ENCODE measurements at places on chromosomes 2 and 18.
A peak's percentile ranks its signal among the peaks of the same experiment; 100 is the strongest.

GRCh38 chr2:207408086-207408794, 121.5 kb upstream of the CREB1 start:
- no peak for DNase-seq

GRCh38 chr2:11698009-11698922, 28.3 kb upstream of the NTSR2 start:
- DNase-seq: peak; percentile 80

DNA sequence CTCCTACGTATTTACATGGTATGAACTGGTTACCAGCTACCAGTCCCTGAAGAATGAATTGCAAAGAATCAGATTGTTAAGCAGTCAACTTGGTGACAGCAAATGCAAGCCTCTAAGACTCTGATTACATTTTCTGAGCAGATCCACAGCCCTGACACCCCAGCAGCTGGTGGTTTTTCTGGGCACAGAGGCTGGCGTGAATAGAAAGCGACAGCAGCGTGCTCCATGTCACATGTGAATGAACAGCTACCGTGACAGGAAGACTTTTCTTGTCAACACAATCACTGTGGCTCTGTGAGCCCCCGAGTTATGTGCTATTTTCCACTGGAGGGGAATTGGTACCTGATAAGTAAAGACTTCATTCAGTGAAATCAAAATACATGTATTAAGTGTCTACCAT, 93.2 kb upstream of the CBLN2 start:
- DNase-seq: no peak

GRCh38 chr18:13610555-13611141, 115.7 kb downstream of the FAM210A start:
- DNase-seq: no peak

DNA sequence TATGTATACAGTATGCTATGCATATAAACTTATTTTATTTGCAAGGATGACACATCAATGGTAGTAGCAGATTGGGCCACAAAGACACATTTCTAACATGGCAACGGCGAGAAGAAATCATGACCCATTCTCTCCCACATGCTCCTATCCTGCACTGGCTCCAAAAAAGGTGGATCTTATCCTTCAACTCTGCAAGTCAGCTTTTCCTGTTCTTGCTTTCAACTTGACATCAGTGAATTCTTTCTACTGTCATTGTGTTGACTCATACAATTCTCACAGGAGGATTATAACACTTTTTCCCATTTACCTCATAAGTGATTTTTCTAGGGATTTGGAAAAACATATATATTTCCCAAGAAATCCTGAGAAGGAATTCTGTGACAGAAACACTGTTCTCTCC, 53.1 kb downstream of the ACVR1 start:
- no peak for DNase-seq

GRCh38 chr18:35653392-35654135, 72.0 kb downstream of the GALNT1 start:
- no peak for DNase-seq

DNA sequence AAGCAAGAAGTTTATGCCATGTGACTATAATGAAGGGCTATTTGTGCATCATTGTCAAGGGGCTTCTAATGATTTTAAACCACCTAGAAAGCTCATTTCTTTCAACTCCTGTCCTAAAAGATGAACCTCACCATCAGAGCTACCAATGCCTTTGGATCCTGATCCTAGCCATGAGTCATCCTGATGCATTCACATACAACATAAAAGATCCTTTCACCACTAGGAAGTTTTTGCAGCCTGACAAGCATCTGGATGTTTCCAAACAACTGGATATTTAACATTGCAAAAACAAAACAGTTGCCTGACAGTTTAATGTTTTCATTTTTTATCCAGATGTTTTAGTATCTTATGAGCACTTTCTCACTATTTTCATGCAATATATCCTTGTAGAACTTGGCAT, 425.3 kb downstream of the MBD2 start:
- no peak for DNase-seq

- DNase-seq: no peak
These were observed 80.3 kb upstream of the MAP4K4 start for GRCh38 chr2:101617188-101617587.

DNA sequence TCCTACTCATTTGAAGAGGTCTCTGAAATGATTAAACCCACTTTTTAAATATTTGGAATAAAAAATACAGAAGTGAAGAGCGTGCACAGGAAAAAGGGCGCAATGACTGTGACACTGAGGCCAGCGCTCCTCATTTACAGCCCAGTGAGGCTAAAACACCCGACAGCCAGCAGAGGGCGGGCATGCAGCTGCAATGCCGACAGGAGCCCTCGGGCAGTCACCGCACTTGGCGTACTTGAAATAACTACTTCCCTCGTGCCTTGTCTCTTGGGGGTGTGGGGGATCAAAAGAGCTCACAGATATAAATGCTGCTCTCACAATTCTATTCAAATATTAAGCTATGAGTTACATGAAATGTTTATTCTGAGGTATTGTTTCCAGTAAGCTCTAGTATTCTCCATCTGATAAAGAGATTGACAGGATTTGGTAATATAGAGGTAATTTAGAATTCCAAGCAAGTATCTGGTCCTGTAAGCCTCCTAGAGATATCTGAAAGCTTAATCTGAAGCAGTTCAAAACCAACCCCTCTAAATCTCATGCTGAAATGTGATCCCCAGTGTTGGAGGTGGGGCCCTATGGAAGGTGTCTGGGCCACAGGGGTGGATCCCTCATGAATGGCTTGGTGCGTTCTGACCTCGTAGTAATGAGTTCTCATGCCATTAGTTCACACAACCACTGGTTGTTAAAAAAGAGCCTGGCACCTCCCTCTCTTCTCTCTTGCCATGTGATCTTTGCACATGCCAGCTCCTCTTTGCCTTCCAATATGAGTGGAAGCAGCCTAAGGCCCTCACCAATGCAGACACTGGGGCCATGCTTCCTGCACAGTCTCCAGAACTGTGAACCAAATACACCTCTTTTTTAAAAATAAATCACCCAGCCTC, 93.6 kb downstream of the ZAP70 start:
- DNase-seq: peak; percentile 89

DNA sequence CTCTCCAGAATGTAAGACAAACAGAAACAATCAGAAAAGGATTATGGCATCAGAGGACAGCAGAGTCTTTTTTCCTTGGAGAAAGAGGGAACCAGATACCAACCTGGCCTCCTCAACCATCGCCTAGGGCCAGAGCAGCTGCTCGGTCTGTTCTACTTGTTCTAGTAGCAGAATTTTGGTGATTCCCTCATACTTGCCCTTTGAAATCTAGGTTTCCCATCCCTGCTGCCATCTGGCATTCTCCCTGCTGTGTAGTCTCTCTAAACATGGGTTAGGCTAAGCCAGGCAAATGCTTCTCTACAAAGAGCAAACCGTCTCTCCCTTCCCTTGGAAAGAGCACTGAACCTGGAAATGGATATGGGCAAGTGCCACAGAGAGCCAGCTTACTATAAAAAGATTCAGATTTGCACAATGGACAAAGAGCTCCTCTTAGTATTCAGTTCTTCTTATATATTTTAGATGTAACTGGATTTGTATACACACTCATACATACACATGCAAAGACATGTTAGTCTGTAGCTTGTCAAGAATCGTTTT, 208.6 kb upstream of the ST6GAL2 start:
- no peak for DNase-seq

DNA sequence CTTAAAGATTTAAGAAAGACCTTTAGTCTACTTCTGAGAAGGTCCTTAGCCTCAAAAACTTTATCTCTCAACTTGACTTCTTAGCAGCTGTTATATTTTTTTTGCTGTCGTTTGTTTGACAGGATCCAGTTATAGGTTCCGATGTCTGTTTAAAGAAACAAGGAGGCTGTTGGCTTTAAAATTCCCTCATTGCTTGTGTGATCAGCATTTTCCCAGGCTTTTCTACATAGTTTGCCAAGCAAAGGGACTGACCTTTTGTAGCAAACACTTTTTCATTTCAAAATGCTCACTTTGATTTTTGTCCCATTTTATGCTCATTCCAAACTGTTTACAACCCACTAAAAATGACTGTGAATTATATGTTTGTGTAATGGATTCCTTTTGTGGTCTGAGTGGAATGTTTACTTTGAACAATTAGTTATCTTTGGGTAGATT, 394.9 kb downstream of the ARHGAP15 start:
- DNase-seq: no peak

GRCh38 chr2:198641161-198641560, 816.6 kb downstream of the SATB2 start:
- DNase-seq: no peak

DNA sequence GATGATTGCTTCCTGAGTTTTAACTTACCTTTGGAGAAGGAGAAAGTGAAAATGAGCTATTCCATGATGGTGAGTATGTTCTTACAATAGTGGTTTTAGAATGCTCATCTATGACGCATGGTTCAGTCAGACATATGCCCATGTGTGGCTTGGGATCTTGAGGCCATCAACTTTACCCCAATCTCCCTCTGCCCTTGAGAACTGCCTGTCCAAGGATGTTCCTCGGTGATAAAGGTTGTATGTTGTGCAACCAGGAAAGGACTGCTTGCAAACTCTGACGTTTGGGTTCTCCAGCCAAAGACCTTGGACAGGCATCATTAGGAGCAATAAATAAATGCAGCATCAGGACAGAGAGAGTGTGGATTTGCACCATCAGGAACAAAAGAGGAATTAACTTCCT, 165.0 kb downstream of the ZEB2 start:
- DNase-seq: no peak

GRCh38 chr2:237572021-237572741, 5.8 kb downstream of the PRLH start:
- DNase-seq: peak; percentile 94

DNA sequence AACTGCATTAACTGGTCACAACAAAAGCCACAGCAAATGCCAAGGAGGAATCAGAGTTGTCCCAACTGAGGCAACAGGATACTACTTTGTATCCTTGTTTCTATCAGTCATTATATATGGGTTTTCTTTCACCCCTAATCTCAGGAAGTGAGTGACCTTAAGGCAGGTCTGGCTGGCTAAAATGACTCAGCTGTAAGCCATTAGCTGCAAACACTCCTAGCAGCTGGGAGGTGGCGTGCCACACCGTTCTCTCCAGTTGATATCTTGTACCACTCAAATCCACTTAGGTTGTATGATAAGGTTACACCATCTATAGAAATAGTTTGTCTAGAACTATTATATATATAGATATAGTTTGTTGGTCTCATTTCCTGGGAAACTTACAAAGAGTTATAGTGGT, 171.1 kb upstream of the MC4R start:
- DNase-seq: no peak

DNA sequence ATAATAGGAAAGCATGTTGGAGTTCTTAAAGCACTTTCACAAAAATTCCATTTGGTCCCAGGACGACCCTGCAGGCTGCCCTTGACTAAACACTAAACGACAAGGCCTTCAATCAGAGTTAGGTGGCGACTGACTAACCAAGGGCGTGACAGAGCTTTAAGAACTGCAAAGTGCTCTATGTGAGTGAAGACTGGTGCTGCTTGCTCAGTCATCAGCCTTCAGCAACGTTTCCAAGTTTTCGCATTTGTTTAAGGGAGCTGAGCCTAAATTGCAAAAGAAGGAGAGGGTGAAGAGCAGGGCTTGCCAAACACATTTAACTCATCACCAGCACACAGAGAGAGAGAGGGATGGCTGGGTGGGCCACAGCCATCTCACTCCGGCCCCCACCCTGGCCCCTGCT, 204.7 kb upstream of the PID1 start:
- no peak for DNase-seq

- no peak for DNase-seq
These were observed 9.5 kb downstream of the RTTN start for GRCh38 chr18:70195852-70196434.

DNA sequence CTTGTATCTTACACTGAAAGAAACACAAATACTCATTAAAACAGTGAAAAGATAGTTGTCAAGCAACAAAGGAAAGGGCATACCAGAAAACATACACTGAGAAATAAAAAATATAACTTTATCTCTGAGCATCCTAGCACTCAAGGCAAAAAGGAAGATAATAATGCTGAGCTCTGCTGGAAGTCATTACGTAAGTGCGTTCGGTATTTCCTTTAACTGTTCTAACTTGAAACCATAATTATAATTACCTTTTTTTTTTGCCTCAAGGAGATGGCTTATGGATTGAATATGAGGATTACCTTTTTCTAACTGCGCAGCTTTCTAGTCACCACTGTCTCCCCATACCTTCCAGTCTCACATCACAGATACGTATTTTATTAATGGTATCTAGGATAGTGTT, 308.1 kb downstream of the GBX2 start:
- no peak for DNase-seq

- DNase-seq: no peak
These were observed 81.2 kb upstream of the LTBP1 start for GRCh38 chr2:32865399-32866068.

GRCh38 chr18:51739044-51739666, 541.7 kb upstream of the MEX3C start:
- DNase-seq: no peak

GRCh38 chr2:4404363-4404762, 701.0 kb downstream of the DCDC2C start:
- no peak for DNase-seq

- no peak for DNase-seq
These were observed 42.8 kb downstream of the CCDC68 start for GRCh38 chr18:54916507-54916906.

GRCh38 chr2:1910021-1910420, 165.7 kb upstream of the PXDN start:
- no peak for DNase-seq

- no peak for DNase-seq
These were observed 16.4 kb downstream of the TMEM18 start for GRCh38 chr2:660586-661359.

DNA sequence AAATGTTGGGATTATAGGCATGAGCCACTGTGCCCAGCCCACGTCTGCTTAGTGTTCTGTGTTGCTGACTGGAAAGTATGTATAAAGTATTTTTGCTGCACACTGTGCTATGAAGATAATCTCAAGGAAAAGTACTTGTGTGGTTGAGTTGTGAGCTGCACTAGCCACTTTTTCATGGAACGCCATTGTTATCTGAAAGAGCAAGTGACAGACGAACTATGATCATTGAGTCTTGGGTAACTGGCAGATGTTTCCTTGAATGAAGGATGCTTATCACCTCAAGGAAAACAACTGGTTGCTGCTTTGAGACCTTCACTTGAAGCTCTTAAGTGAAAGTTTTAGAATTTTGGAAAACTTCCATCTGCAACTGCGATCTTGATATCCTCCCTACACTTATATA, 82.2 kb upstream of the KCTD1 start:
- no peak for DNase-seq

DNA sequence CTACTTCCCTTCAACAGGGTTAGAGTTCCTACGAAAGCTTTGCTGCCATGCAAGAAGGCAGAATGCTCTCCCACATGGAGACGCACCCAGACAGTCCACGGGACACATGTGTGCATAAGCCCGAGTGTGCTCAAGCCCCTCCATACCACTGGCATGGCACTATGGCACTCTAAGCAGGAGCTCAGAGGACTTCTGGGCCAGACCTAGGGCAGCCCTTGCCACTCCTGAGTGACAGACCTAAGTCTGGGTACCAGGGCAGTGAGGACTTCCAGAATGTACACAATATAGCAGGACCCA, 11.4 kb upstream of the ARID5A start:
- no peak for DNase-seq

- no peak for DNase-seq
These were observed 21.1 kb downstream of the ARHGAP15 start for GRCh38 chr2:143150287-143150686.

All from left ventricle myocardium superior (tissue), 1 donor.